ENCODE measurements at places on chromosomes 3 and 15.

DNA sequence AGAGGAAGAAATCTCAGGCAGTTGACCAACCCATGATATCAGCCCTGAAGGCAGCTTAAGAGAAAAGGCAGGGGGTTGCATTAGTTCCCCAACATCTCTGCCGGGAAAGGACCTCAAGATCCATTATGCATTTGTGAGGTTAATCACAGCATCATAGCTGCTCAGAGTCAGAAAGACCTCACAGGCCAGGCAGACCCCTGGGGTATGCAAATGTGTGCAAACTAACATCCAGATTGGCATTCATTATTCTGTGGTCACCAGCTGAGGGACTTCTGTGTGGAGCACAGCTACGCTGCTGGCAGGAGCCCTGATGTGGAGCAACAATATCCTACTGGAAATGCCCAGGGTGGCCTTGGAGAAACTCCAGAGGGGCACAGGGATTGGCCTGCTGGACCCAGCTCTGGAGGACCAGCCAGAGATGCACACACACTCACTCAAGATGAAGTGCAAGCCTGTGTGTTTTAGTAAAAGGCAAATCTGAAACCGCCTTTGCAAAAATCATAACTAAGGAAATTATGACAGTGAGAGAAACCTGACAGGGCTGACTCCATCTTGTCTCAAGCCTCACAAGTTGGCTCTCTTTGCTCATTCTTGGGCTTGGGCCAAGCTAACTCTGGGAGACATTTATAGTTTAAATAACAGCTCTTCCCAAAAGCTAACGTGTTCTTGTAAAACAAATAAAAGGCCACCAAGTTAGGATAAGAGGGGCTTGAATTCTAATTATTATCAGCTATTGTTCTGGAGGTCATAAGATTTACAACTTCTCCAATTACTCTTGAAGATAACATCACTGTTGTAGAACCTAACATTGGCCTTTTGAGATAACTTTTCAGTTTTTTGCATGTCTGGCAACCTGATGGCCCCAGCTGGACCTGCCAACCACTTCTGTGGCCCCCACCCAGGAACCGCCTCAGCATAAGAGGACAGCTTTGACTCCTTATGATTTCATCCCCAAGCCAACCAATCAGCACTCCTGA is 257.1 kb downstream of the UACA start:
- no peak for DNase-seq

GRCh38 chr3:127723011-127723567 is 50.3 kb downstream of the ABTB1 start:
- DNase-seq, result no peak

- DNase-seq, result no peak
Observed at GRCh38 chr3:28326458-28326926, 22.0 kb upstream of the ZCWPW2 start.

GRCh38 chr3:71206305-71207165 is 377.0 kb downstream of the FOXP1 start:
- no peak for DNase-seq

DNA sequence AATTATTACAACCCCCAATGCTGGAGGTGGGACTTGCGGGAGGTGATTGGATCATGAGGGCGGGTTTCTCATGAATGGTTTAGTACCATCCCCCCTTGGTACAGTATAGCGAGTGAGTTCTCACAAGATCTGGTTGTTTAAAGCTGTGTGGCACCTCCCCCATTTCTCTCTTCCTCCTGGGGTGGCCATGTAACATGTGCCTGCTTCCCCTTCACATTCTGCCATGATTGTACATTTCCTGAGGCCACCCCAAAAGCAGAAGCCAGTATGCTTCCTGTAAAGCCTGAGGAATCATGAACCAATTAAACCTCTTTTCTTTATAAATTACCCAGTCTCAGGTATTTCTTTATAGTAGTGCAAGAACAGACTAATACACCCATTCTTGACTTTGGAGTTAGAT is 20.3 kb upstream of the PROK2 start:
- no peak for DNase-seq

DNA sequence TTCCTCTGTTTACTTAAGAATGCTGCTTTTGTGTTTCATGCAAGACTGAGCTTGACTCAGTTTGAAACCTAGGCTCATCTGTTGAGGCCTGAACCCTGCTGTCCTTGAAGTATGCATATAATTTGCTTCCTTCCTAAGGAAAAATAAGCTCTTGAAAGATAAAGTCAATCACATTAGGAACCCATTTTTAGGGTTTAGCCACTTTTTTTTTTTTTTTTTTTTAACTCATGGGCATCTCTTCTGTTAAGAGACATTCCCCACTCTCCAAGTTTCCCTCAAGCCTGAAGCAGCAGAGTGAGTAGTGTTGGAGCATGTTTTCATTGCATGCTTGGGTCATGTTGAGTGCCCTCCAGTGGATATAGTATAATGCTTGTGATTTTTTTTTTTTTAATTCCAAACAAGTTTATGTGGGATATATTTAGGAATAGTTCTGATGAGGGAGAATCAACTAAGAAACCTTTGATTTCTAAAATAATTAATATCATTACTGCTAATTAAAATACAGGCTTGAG is 3.6 kb downstream of the CTNNB1 start:
- DNase-seq, result no peak

GRCh38 chr15:90519688-90520087 is 10.0 kb upstream of the CRTC3 start:
- no peak for DNase-seq

- DNase-seq, result no peak
Observed at GRCh38 chr15:70275461-70276138, 177.9 kb upstream of the TLE3 start.

DNA sequence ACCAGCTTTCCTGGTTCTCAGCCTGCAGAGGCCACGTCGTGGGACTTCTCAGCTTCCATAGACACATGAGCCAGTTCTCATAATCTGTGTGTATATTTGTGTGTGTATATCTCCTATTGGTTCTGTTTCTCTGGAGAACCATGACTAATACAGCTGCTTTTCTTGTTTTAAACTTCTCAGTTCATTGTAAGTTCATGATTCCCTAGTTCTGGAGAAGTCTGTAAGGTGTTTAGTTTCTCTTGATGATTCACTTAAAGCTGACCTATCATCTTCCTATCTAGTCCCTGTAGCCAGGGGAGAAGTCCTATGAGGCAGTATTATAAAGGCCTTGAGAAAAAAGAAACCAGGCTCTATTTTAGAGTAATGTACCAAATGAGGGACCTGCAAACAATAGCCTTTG is 147.7 kb downstream of the RYR3 start:
- DNase-seq, result no peak

- no peak for DNase-seq
Observed at GRCh38 chr3:188624828-188625227, 470.9 kb downstream of the LPP start.

DNA sequence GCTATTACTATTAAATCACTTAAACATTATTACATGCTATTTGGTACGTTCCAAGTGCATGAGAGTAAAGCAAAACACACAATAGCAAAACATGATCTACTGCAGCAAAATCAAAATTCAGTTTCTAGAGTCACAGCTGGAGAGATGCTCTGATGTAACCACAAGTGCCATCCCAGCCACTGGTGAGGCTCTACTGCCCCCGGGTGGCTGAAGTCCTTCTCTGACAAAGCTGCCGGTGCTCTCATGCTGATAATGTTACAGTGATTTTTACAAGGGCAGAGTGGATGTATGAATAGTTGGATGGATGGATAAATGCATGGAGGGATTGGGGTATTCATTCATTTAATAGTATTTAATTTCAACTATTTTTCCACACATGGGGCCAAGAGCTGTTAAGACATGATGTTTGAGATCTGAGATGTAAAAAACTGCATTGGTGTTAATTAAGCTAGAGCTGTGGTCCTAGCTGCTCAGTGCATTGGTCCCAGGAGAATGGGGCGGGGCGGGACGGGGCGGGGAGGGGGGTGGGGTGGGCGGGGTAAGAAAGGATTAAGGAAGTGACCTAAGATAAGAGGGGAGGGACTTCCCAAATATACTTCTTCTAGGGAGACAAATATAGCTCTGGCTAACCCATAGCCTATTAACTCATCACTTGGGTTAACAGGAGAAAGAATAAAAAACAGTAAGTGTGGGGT is 5.3 kb upstream of the SPESP1 start:
- DNase-seq, result peak; percentile 34

GRCh38 chr3:114318295-114318694 is 24.5 kb downstream of the TIGIT start:
- DNase-seq, result no peak

DNA sequence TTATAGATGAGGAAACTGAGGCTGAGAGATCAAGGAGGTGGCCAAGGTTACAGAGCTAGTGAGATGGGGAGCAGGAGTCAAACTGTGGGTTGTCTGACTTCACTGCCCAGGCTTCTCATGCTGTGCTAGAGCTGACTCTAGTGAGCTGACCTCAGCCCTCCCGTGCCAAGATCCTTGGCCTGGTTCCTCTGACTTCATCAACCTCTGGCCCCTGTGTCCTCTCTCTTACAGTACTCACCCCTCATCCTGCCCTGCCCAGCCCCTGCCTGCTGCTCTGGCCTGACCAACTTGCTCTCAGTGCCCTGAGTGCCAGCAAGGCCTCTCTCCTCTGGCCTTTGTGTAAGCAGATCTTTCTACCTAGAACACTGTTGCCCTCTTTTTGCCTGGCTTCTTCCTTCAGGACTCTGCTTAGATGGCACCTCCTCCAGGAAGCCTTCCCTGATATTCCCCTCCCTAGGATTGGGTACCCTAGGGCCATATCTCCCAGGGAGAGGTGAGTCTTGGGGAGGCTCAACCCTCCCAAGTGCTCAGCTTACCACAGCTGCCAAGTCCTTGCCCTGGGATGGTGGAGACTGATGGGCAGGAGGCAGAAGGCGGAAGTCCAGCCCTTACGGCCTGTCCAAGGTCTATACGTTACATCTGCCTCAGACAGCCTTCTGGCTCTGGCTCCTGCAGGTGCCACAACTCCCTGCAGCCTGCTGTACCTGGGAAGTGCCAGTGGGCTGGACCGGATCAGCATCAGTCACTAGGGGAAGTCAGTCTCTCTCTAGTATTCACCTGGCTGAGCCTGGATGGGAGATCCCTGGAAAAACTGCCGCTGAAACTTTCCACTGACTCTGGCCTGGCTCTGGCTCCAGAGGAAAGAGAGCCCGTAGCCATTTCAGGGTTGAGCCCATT is 36.3 kb upstream of the FAM107A start:
- no peak for DNase-seq

DNA sequence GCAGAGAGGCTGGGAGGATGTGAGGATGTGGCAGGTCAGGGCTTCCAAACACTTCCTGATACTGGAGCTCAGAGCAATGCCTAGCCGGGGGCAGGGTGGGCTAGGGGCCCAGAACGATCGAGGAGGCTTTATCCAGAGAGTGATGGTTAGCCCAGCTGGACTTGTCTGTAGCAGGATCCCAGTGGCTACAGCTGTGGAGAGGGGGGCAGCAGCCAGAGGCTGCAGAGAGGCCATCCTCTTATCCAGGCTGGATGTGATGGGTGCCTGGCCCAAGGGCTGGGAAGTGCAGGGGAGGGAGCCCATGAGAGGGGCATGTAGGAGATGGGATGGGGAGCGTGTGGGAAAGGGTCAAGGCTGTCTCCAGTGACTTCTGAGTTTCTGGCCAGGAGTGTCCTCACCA is 4.6 kb downstream of the PARP3 start:
- no peak for DNase-seq

DNA sequence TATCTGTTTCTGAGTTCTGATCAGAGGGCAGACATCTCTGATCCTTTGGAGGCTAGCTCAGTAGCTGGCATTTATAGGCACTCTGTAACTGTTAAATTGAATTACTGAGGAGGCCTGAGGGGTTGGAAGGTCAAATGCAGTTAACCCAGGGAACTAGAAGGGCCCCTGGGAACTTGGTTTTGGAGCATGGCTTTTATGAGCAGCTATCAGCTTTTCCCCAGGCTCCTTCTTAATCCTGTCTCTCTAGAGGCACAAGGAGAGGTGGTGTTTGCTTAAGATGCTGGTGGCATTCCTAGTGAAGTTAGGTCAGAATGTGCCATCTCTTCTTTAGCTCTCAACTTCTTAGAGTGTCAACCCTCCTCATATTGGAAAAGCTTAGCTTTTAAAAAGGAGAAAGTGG is 128.9 kb downstream of the LPP start:
- DNase-seq, result no peak

DNA sequence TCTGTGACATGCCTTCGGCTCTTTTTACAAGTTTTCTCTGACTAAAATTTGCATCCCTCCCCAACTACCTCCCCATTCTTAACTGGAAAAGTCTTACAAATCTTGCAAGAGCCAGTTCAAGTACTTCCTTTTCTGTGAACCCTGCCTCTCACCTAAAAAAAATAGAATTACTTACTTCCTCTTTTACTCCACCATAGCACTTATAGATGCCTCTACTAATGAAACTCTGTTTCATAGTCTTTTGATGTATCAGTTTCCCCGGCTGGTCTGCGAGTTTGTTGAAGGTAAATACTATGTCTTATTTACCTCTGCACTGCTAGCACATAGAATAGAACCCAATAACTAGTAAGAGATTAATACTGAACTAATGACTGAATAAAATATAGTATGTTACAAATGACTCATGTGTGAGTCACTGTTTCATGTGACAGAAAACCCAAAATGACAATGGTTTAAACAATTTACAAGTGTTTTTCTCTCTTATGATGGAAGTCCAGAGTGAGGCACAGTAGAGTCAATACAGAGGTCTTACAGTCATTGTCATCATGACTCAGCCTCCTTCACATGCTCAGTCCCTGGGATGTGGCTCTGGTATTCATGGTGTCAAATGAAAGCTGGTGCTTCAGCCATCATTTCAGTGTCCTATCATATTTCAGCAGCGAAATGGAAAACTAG is 393.5 kb downstream of the RSL24D1 start:
- DNase-seq, result no peak

DNA sequence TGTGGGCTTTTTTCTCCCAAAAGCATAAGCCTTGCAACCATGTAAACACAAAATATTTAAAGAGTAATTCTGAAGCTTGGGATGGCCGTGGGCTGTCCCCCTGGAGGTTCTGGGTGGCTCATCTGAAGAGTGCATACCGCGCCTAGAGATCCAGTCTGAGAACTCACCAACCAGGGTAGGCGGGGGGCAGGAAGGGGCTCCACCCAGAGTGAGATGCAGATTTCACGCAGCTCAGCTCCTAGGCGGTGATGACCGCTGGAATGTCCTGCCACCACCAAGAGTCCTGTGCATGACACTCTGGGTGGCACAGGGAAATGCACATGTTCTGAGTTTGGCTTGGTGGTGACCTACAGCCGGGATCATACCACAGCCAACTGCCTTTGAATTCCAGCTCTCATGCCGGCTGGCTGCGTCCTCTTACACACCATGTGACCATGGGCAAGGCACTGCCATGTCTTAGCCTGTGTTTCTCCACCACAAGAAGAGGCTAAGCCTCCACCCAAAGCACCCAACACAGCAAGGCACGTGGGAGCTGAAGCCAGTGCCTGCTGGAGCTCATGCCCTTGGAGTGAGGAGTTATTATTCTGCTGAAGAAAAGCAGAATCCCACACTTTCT is 125.1 kb upstream of the IQSEC1 start:
- no peak for DNase-seq

DNA sequence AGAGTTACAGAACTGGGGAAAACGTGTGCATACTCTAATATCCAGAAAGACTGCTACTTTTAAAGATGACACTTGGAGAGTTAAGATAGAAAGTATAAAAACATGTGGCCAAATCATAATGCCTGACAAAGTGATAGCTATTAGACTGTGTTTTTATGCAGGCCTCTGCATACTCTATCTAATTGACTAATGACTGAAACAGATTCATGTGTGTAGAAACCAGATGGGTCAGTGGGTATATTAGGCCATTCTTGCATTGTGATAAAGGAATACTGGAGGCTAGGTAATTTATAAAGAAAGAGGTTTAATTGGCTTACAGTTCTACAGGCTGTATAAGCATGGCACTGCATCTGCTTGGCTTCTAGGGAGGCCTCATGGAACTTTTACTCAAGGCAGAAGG is 71.5 kb downstream of the PPM1L start:
- DNase-seq, result no peak
